ENCODE measurements at places on chromosomes 2 and 18. TPM values are rescaled to one million over a fixed set of nuclear protein-coding genes. Genes with fewer than 3 reads are reported as not detected.

- no peak for DNase-seq
Observed at GRCh38 chr18:73645160-73645715, 502.4 kb downstream of the FBXO15 start.

DNA sequence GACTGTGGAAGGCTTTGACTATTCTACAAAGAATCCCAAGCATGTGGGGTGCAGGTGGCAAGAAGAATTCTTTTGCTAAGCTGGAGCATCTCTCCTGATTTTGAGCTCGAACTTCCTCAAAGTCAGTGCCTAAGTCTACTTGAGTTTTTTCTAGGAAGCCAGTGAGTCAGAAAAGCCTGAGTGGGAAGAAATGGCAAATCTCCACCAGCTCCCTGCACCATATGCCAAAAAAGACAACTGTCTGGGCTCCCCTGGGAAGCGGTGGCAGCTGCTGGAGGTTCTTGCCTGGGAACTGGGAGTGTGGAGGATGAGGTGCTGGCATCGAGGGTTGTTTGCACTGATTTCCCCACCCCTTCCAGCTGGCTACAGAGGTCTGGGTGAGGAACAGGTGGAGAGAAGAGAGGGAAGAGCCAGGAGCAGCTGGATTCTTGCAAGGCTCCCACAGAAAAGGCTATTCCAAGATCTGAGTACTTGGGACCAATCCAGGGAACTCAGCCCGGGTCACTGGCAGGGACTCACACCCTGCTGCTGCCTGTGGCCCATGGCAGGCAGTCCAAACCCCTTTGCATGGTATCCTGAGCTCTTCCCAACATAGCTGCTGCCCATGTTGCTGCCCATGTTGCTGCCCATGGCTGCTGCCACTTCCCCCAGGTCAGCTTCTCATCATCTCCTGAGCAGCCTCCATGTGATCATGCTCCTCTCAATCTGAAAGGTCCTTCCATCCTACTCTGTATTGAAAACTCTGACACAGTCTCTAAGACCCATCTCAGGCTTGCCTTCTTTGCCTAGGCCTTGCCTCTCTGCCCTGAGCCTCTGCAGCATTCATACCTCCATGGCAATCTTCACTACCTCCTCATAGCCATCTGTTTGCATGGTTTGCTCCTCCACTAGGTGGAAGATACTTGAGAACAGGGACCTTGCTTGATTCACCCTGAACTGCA, 128.3 kb upstream of the SPATS2L start:
- no peak for DNase-seq

DNA sequence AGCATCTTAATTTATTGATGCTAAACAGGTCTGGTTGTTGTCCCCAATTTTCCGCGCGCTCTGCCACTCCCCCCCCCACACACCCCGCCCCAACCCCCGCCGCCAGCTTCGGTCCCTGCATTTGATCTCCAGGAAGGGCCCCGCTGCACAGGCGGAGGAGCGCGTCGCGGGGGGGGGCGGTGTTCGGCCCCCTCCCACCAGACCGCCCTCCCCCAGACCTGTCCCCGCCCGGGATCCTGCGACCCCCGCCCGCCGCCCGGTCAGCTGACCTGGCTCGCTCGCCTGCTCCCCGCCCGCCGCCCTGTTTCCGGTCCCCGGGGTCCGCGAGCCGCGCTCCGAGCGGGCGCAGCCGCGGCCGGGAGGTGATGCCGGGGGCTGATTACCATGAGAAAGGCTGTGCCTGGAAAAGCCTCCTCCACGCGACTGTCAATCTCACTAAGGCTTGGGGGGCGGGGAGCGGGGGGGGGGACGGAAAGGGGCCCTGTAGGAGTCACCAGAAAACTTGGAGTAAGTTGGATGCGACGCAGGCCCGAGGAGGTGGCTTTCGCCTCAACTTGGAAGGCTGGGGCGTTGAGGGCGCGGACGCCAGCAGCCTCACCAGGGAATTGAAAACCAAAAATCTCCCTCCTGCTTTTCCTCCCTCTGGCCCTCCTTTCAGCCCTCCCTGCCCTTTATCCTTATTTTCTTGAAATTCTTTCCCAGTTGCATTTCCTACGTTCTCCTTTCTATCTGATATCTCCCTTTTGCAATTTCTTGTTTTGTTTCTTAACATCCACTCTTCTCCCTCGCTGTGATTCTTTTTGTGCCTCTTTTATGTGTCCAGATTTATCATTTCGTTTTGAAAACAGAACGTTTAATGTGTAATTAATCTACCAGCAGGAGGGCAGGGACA, 4.4 kb upstream of the ZEB2 start:
- no peak for DNase-seq

DNA sequence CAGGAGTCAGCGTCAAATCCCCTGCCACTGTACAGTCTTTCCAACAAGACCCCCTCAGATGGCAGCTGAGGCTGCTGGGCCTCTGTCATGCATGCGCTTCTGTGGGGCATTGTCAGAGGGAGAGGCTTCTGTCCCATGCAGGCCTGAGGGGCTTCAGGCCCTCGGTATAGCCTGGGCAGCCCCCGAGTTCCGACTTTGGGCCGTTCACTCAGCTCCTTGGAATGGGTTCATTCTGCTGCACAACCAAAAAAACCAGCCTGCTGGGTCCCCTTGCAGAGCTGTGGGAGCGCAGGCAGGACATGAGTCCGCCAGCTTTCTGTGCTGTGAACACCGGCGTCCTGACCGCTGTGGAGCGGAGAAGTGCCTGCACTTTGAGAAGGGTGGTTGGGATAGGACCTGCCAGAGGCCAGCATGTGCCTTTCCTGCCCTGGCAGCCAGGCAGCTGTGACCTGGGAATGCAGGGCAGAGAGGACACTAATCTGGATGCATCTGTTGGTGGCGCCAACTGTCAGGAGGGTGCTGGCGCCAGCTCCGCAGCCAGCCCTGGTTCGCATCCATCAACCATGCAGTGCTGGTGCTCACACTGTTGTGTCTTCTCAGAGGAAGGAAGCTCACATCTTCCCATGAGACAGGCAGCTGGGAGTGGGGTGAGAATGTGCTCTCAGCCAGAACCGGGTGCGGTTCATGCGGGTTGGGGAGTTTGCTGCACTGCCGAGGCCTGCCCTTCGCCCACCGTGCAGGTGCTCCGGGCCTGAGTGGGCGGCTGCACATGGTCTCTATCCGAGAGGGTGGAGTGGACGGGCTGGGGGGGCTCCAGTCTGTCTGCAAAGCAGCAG, 14.3 kb downstream of the ARHGEF4 start:
- DNase-seq: no peak

GRCh38 chr2:36708041-36708741, 11.7 kb downstream of the VIT start:
- DNase-seq: no peak

GRCh38 chr2:106034325-106034724, 159.8 kb downstream of the UXS1 start:
- no peak for DNase-seq

- no peak for DNase-seq
Observed at GRCh38 chr2:48754874-48755273, 650 bp downstream of the LHCGR start.

DNA sequence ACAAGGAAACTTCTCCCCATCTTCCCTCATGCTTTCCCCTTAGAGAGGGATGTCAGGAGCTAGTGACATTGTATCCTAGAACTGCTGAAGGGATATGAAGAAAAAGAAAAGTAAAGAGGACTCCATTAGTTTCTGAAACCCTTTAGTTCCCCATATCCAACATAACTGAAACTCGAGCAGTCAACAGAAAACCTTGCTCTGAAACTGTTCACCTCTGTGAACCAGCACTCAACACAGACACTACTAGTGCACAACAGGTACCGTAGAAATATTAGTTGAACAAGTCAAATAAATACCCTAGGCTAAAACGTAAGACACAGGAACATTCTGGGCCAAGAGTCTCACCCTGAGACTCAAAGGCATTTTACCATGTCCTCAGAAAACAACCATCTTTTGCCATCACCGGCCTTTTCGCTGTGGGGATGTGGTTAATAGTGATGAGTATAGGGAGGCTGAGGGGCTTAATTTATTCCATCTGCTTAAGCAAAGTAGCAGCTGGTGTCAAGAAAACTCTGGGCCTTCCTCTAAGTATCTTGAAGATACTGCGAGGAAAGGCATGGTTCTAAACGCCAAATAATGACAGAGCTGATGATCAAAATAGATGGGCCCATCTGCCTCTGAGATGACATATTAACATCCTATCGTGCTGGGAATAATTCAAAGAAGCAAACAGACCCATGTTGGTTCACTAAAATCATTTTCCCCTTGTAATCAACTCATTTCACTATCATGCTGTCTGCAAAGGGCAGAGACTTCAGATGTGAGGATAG, 156.8 kb downstream of the STK39 start:
- no peak for DNase-seq

- DNase-seq: no peak
Observed at GRCh38 chr2:157661776-157662175, 33.1 kb upstream of the ACVR1C start.

GRCh38 chr18:13416848-13417247, 198.3 kb downstream of the LDLRAD4 start:
- no peak for DNase-seq

GRCh38 chr2:230130668-230131364, 62.1 kb upstream of the SLC16A14 start:
- DNase-seq: no peak

DNA sequence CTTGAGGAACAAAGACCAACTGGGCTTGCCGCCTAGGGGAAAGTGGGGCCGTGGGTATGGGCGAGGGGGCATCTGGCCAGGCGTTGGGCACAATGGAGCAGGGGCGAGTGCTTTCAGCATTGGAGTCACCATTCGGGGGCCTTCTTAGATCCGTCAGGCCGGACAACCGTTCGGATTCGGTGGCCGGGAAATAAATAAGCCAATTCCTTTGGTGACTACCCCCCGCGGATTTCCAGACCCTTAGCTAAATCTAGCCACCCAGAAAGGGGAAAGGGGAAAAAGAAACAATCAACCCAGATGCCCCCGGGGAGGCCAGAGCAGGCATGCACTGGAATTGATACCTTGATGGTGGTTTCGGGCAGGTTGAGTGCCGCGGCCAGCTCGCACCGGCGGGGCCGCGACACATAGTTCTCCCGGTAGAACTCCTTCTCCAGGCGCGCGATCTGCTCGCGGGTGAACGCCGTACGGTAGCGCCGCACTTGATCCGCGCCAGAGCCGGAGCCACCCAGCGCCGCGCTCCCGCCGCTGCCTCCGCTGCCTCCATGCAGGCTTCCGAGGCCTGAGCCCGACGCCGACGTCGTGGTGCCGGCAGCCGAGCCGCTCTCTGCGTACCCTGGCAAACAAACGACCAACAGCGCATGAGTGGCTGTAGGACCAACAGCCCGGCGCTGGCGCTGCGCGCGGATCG, 1.8 kb downstream of the EVX2 start:
- DNase-seq: no peak

GRCh38 chr2:198476007-198476406, 671.6 kb downstream of the PLCL1 start:
- DNase-seq: no peak

GRCh38 chr2:228245601-228246000, 64.1 kb upstream of the SPHKAP start:
- DNase-seq: no peak

GRCh38 chr2:51290725-51291124, 258.8 kb upstream of the NRXN1 start:
- no peak for DNase-seq

DNA sequence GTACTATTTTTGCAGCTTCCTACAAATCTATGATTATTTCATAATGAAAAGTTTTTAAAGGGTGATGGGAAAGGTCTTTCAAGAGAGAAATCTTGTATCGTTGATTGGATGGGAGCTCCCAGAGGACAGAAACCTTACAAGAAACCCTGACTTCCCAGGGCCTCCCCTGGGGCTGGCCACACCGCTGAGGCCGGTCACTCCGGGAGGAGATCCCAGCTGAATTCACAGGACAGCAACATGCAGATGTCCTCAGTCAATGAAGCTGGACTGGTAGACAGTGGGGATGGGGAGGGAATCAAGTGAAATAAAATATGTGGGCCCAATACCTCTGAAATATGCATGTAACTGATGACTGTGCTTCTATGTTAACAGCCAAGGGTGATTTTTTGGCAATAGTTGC, 135.6 kb downstream of the TFCP2L1 start:
- no peak for DNase-seq

- DNase-seq: no peak
Observed at GRCh38 chr2:31075431-31075830, 62.8 kb downstream of the GALNT14 start.

DNA sequence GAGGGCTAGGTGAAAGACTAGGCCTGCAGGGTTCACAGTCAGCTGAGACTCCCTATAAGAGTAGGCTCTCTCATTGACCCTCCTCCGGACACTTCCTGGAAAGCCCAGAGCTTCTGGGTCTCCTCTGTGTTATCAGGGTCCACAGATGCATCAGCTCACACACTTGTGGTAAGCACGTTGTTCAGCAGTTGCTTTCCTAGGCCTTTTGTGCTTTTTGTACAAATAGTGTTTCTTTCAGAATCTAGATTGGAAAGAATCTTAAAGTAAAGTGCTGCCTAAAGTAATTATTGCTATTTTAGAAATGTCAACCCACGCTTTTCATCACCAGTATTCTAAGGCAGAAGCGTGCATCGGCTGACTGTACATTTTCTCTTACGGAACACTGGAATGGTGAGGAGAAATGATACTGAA, 15.5 kb downstream of the SLC9A2 start:
- DNase-seq: no peak

GRCh38 chr18:76306685-76307292, 188.3 kb downstream of the ZNF516 start:
- DNase-seq: no peak

DNA sequence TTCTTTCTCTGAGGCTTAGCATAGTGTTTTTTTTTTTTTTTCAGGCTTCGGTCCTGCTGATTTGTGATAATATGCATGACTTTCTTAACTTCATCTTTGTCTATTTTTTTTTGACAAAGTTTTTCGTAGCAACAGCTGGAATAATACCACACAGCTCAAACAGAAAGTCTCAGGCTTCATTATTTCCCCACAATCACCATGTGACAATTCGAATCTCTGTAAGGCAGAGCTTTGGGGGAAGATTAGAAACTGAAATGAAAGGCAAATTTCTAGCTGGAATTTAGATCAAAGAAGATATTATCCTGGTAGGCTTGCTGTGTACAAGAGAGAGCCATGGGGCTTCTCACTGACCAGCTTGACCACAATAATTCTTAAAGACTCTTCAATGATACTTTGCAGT, 12.2 kb upstream of the CD28 start:
- no peak for DNase-seq

- DNase-seq: no peak
Observed at GRCh38 chr2:122866095-122866494, 1110.6 kb downstream of the TSN start.

DNA sequence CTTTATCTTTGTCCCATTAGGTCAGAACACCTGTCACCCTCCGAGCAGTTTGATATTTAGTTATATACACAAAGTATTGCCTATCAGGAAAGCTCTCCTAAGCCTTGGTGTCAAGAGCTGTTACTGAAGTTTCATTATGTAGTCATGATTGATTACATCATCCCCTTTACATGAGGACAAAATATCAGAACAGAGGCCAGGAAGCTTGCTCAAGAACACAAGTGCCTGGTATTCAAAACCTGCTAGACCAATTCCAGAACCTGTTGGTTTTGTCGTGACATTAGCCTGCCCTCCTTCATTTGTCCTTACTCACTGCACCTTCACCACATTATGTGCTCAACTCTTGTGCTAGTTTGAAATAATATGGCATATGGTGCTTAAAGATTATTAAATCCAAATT, 377.1 kb downstream of the CDH19 start:
- DNase-seq: no peak

UNC80 gene
- polyA plus RNA-seq: 1.3 TPM

DTNA gene
- polyA plus RNA-seq: 19.5 TPM

SAG gene
- 0.09 TPM for polyA plus RNA-seq

POTEE gene
- polyA plus RNA-seq: 0.21 TPM

GREB1 gene
- 15.3 TPM for polyA plus RNA-seq

GAL3ST2 gene
- 0.18 TPM for polyA plus RNA-seq

SPAG16 gene
- polyA plus RNA-seq: 70.1 TPM

Data from right renal pelvis (tissue), 4 donors.